Stimulated activated CD8-positive, alpha-beta memory T cell treated with anti-CD3 and anti-CD28 coated beads, Interleukin-15, amount 100 ng/mL, for 24 hours (primary cell): ENCODE measurements at places on chromosomes 3 and 15.

- no peak for DNase-seq
Observed at GRCh38 chr3:37229740-37230139, 55.4 kb upstream of the LRRFIP2 start.

DNA sequence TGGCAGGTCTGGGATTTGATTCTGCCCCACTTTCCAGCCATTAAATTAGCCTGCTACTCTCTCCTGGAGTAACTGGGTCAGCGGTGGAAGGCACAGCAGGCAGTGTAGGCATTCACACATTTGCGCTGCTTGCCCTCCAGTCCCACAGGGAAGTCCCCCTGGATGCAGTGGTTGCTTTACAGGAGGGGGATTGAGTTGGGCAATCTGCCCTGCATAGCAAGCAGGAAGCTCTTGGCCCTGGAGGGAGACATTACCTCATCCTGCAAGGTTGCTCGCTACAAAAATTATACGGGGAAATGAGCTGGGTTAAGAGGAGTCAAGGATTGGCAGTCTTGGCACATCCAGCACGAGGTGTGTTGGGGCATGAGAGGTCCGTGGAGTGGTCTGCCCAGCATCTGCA is 14.8 kb downstream of the MCM2 start:
- DNase-seq, result no peak

DNA sequence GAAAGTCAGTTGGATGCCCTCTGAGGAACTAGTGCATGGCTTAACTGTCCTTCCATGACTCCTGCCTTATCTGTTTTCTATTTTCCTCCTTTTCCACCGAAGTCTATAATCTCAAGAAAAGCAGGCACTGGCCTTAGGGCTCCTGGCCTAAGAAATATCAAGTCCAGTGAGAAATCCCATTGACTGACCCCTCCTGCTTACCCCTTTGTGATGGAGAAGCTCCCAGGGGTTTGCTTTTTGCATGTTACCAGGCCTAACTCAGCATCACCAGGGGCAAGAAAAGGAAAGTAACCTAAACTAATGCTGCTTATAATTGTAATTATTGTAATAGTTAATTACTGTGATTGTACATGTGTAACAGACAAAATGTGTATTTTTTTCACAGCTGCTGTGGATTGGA is 21.7 kb downstream of the CCR3 start:
- DNase-seq, result no peak

- no peak for DNase-seq
Observed at GRCh38 chr15:73265536-73266153, 103.1 kb downstream of the HCN4 start.

- no peak for DNase-seq
Observed at GRCh38 chr15:61651267-61651666, 409.0 kb downstream of the VPS13C start.

DNA sequence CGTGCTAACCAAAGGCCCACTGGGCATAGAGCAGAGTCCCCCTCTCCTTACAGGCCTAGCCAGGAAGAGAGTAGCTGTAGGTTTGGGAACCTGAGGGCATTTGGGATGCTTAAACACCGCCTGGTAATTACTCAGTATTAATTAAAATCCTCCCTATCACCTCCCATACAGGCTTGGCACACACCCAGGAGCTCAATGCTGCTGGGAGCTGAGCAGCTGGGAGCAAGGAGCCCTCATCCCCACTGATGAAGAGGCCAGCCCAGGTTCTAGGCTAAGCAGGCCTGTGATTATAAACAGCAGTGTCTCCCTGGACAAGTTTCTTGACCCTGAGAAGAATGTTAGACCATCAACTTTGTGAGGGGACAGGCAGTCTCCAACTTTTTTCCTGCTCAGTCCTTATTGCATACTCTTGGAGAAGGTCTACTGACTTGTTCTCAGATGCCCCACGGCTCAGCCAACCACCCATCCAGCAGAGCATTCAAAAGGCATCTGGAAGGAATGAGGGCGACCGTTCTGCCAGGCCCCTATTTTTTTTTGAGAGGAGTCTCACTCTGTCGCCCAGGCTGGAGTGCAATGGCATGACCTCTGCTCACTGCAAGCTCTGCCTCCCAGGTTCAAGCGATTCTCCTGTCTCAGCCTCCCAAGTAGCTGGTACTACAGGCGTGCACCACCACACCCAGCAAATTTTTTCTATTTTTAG is 1.3 kb upstream of the PRKAR2A start:
- no peak for DNase-seq

DNA sequence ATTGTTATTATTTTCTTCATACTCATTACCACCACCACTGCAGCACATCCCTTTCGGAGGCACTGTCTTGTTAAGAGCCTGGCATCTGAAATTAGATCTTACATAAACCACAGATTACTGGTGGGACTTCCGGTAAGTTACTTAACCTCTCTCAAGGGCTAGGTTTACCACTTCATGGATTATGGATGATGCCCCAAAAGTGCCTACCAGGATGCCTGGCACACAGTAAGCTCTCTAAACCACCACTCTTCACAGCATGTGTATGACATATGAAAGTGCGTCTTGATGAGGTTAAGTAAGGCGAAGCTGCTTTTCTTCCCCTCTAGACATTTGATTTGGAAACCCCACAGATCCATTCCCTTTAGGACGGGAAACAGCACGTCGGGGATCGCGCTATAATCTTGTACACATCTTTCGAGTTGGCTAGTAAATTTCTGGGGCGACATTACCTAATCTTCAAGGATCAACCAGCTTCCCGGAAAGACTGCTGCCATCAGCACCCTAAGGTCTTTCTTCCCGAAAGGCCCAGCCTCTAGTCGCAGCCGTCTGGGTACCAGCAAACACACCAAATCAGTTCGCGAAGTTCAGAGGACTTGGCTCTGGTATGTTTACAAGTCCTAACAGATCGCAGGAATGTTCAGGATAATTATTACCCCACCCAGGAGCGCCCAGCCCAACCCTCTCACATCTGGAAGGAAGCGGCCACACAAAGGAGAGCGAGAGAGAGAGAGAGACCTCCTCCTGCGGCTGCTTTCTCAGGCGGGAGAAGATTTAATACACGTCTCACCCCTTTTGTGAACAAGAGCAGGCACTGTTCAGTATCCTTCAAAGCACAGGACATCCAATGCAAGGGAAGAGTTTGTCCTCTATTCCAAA is 155.1 kb upstream of the FRMD4B start:
- DNase-seq, result no peak

GRCh38 chr3:159413319-159413718 is 575.3 kb upstream of the IL12A start:
- DNase-seq, result no peak

DNA sequence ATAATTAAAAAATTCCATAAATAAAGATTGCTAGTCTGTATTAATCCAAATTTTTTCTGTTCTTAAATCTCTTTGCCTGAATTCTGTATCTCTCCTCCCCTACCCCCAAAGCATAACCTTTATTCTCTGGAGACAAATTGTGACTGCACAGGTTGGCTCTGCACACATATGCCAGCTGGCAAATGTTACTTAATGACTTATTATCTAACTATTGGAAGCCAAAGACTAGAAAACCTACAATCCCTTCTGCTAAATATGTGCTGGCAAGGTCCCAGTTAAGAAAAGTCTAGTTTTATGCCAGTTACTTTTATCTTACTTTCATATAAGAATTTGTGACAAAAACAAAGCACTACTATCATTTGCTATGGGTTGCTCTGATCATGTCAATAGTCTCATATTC is 569.3 kb downstream of the MECOM start:
- DNase-seq, result no peak

DNA sequence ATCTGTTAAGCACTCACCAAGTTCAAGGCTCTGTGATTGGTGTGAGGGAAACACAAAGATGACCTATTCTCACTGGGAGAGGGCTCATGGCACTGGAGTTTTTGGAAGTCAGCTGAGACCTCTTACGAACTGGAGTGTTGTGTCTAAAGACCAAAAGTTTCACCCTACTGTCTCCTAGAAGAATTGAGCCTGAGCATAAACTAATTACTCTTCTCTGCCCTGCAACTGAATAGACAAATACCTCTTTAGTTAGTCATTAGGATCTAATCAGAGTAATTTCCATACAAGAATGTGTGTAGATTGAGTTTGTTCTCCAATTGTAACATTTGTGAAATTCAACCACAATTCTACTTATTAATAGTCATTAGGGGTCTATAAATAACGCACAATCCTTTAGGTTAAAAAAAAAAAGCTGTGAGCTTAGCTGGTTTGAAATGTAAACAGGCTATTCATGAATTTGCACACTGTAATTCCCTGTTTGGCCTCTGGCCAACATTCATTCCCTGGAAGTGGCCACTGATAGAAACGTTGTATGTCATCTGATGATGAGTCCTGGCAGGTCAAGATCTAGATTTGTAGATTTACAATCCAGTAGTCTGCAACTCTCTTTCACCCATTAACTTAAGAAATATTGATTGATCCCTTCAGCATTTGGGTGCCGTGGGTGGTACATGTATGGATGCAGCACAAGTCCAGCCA is 76.8 kb upstream of the SOX14 start:
- DNase-seq, result no peak

DNA sequence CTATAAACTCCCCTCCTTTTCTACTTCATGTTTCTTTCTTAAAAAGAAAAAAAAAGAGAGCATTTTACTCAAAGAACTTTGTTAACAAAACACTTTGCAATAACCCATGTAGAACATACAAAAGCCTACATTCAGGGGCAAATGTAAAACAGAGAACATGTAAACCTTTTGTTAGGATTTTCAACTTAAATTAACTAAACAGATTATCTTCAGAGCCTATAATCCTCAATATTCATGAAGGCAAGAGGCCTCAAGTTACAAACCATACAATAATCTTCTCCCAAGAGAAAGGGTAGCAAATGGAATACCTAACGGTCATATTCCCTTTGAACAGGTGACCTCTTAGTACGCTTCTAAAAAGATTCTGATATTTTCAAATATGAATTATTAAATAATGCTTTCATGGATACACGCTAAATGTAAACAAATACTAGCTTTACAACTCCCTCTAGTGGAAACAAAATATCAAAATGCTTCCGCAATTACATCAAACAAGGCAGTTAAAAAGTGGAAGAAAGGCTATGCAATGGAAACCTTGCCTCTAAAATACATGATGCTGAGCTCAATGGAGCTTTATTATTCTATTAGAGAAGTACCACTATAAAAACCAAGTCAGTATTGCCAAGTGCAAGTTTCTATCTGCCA is 9.9 kb downstream of the CEP152 start:
- no peak for DNase-seq

DNA sequence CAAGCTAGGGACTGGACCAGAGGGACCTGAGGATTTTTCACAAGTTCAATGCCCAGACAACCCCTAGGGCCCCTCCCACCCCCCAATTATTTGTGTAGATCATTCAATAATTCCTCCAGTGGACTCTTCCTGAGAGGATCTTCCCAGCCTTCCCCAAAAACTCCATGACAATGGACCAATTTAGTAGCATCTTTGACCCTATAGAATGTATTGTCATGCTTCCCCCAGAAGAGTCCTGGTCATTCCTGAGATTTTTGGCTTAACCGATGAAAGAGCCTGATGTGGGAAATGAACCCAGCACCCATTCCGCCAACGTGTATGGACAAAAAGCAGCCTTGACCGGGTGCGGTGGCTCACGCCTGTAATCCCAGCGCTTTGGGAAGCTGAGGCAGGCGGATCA is 119.2 kb upstream of the RNF7 start:
- no peak for DNase-seq

DNA sequence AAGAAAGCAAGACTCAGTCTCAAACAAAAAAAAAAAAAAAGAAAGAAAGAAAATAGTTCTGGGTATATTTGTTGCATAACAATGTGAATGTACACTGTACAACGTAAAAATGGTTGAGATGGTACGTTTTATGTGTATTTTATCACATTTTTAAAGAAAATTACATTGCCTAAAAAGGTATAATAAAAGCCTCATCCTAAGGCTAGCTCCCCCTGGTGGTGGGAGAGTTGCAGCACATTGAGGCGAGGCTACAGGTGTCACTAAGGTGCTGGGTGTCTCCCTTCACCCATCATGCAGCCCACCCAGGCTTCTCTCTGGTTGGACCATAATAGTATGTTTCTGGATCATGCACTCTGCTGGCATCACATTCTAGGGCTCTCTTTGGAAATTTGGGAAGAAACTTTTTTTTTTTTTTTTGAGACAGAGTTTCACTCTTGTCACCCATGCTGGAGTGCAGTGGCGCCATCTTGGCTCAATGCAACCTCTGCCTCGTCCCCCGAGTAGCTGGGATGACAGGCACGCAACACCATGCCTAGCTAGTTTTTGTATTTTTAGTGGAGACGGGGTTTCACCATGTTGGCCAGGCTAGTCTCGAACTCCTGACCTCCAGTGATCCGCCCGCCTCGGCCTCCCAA is 12.4 kb upstream of the RAB11A start:
- DNase-seq, result peak; percentile 43

- no peak for DNase-seq
Observed at GRCh38 chr15:63752075-63752684, 81.6 kb downstream of the HERC1 start.

GRCh38 chr15:89870006-89870405 is 23.8 kb downstream of the AP3S2 start:
- DNase-seq, result no peak

DNA sequence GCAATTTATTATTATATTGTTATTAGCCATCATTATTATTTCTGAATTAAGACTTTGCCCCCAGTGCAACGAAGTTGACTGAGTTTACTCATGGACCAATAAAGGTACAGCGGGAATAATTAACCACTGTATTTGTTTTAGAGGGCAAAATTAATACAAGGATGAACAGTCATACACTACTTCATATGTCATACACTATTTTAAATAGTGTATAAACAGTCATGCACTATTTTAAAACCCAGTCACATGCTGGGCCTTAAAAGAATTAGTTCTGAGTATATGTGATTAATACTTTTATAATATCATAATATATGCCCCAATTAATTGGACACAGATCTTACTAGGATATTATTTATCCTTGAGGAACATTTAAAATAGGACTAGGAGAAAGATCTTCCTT is 125.3 kb upstream of the NANOGP8 start:
- no peak for DNase-seq

- DNase-seq, result no peak
Observed at GRCh38 chr3:110806924-110807323, 264.7 kb upstream of the NECTIN3 start.

DNA sequence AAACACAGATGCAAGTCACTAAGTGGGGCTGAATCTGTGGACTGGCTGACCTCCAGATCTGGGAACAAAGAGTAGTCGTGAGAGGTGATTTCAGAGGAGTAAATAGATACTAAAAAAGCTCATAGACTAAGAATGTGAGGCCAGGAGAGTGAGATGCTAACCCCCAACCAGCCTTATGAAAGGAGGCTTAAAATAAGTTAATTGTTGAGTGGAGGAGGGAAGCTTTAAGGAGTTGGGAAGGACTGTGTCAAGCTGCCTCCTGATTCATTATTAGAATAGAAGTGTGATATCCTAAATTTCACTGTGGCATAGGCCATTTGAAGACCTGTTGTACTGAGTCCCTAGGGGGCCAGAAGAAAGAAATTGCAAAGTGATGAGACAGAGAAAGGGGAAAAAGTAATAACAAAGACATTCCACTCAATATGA is 107.6 kb downstream of the RBPMS2 start:
- no peak for DNase-seq

GRCh38 chr3:12807066-12807465 is 10.6 kb downstream of the CAND2 start:
- no peak for DNase-seq
